ENCODE measurements at places on chromosomes 2 and 18. TPM values are rescaled to one million over a fixed set of nuclear protein-coding genes. Genes with fewer than 3 reads are reported as not detected.

MPP4 gene
- total RNA-seq: not detected

DNA sequence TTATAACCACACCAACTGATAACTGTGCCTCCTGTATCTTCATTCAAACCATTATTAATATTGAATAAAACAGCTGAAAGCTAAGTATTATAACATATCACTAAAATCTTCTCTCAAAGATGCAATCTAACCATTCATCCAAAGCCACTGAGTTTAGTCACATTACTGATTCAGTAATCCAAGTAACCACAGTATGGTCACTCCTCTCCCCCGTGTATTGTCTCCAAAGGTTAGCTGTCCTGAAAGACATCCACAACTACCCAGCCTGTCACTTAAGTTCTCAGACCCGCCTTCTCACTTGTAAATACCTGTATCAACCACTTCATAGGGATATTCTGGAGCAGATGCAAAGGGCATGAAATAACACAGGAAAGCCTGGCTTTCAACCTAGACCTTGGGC is 213.4 kb upstream of the BOD1L2 start:
- no peak for DNase-seq

DNA sequence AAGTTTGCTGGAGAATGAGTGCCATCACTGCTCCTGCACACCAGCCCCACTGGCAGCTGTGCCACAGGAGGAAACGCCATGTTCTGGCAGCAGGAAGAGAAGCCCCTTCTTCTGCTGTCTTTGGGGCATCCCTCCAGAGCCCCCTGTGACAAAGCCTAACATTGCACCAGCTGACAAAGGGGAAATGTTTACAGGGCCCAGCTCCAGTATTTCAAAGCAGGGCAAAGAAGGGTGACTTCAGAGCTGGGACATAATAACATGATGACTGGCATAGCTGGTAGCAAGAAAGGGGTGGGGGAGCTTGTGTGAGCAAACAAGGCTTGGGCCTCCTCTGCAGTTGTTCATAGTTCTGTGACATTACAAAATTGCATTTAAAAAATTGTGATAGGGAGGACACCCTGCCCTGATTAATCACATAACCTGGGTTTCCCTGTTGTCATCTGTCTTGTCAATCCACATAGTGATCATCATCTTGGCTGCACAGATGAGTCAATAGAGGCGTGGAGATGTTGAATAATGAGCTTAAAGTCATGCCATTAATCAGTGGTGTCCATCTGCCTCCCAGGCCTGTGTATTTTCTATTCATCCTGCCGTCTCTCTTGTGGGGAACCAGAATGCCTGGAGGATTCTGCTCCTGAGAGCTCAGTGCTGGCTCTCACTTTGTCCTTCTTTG is 29.1 kb upstream of the PDIA6 start:
- DNase-seq: no peak

DNA sequence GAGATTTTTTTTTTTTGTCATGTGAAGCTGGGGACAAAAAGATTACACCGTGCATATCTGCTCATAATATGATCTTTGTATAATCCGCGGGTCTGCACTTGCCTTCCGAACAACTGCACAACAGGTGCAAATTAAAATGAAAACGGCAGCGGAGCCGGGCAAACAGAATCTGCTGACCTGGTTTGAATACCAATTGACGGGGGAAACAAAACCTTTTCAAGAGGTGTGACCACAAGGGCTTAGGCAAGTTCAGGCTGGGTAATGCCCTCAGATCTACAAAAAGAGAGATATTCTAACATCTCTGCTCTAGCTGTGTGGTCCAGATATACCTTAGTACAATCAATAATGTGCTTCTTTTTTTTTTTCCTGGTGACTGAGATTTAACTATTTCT is 88.5 kb downstream of the ZEB2 start:
- no peak for DNase-seq

DNA sequence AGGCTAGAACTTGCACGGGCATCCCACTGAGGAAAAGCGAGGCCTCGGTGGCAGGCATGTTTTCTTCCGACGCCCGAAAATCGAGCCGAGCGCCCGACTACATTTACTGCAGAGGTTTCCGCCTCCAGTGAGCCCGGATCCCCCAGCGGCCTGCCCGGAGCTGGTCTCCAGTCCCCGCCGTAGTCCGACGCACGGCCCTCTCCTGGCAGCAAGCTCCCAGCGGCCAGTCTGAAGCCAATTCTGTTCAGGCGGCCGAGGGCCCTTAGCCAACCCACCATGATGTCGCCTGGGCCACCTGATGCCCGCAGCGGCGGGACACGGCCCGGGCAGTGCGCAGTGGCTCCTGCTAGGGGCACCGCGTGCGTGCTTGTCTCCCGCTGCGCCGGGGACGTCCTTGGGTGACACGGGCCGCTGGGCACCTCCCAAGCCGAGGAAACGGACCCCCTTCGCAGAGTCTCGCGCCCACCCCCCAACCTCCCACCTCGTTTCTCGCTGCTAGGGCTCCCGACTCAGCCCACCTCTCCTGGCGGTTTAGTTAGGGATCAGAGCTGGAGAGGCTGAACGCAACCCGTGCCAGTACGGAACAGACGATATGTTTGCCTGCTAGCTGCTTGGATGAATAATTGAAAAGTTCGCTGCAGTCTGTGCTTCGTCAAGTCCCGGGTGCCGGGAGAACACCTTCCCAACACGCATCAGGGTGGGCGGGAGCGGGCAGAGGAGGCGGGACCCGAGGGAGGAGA is 5.3 kb downstream of the ONECUT2 start:
- no peak for DNase-seq

GRCh38 chr2:34545486-34546136 is 946.5 kb upstream of the FAM98A start:
- DNase-seq: no peak

GRCh38 chr2:239856620-239857285 is 168.4 kb downstream of the NDUFA10 start:
- no peak for DNase-seq

KRTCAP3 gene
- total RNA-seq: 4.8 TPM

DNA sequence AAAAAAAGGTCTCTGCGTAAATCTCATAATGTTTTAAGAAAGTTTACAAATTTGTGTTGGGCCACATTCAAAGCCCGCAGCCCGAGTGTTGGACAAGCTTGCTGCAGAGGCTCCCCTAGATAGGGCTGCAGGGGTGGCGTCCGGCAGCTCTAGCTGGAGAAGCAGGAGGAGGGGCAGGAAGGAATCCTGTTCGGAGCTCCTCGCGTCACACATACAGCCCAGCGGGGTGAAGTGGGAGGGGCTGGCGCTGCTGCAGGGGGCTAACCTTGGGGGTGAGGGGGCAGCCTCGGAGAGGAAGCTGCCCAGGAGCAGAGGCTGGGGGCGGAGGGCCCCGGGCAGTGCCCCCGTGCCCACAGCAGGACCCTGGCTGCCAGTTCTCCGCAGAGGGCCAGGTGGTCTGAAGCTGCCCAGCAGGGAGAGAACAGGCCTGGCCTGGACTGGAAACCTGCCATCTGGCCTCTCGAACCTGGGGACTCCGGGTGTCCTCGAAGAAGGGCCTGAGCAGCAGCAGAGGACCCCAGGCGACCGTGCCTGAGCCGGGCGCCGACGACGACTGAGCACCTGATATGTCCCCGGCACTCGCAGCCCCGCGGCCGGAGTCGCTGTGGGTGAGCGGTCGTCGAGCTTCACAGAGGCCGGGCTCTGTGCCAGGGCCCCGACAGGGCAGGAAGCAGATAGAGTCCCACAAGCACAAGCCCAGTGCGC is 2.6 kb upstream of the GPR35 start:
- peak; percentile 51 for DNase-seq

DNA sequence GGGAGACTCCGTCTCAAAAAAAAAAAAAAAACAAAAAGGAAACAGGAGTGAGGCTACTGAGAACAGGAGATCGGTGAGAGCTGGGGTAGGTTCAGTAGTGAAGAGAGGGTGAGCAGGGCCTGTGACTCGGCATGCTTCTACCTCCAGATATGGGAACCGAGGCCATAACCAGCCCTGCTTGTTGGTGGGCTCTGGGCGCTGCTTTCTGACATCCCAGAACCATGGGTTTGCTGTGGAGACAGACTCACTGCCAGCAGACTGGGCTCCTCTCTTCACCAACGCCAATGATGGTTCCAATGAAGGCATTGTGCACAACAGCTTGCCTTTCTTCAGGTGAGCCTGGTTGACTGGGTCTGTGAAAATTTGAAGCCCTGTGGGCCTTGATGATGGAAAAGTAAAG is 6.2 kb downstream of the CAD start:
- DNase-seq: no peak

DNA sequence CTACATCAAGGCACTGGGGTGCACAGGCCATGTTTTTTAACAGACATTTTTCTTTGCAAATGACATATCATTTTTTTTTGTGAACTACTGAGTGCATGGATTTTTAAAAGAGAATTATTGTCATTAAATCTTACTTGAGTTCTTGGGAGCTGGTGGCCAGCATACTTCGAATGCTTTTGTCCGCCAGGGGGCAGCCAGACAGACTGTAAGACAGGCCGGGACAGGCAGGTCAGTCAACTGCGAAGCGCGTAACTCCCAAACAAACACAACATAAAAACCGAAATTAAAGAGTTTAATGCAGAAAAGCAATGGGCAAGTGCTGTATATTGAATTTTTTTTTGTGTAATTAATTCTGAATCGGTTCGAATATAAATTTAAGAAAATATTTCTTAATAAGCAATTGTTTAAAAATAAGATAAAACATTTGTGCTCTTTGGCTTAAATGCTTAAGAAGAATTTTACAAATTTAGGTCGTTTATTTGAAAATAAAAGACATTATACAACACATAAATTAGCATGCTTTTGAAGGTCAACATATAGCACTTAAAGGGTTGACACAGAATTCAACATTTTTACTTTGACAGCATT is 142.2 kb upstream of the PXDN start:
- peak; percentile 13 for DNase-seq

CCDC74B gene
- 0.23 TPM for total RNA-seq

DNA sequence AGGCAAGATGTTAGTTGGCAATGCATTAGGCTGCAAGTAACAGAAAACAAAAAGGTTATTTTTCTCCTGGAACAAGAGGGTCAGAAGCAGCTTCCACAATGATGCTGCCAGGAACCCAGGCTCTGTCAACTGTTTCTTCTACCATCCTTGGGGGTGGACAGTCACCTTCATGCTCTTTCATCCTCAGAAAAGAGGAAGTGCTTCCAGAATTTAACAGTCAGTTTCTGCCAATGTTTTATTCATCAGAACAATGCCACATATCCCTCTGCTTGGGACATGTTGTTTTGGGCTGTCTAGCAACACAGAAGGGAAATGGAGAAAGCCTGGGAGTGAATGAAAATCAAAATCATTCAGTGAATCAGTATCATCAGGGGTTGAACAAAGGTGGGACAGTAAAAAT is 7.1 kb downstream of the TMEM182 start:
- no peak for DNase-seq

Measured in activated T-cell treated with anti-CD3 and anti-CD28 coated beads, Interleukin-2, amount 50 U/mL, for 4 hours (primary cell).